CD8-positive, alpha-beta memory T cell (primary cell): ENCODE measurements at places on chromosomes 5 and 9.

DNA sequence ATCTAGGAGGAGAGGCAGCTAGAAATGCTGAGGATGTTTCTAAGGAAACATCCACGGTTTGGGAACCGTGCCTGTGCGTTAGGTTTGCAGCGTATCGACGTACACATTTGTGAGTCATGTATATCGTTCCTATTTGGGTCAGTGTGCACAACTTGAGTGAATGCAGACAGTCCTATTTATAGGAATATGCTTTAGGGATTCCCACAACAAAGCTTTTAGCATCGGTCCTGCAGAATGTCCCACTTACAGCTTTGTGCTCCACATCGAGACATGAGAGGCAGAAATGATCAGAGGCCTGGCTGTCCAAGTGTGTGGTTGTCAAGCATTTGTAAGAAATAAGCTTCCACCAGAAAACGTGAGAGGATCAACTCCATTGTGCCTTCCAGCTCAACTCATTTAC, 1282.7 kb upstream of the WWC1 start:
- DNase-seq = no peak

DNA sequence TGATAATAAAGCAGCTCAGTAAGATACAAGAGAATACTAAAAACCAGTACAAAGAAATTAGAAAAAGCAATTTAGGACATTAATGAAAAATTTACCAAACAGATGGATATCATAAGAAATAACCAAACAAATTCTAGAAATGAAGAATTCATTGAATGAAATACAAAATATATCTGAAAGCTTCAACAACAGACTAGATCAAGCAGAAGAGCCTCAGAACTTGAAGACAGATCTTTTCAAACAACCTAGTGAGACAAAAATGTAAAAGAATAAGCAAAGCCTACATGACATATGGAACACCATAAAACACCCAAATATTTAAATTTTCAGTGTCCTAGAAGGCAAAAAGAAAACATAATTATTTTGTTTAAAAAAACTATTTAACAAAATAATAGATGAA, 66.9 kb downstream of the SKIC3 start:
- DNase-seq = no peak

DNA sequence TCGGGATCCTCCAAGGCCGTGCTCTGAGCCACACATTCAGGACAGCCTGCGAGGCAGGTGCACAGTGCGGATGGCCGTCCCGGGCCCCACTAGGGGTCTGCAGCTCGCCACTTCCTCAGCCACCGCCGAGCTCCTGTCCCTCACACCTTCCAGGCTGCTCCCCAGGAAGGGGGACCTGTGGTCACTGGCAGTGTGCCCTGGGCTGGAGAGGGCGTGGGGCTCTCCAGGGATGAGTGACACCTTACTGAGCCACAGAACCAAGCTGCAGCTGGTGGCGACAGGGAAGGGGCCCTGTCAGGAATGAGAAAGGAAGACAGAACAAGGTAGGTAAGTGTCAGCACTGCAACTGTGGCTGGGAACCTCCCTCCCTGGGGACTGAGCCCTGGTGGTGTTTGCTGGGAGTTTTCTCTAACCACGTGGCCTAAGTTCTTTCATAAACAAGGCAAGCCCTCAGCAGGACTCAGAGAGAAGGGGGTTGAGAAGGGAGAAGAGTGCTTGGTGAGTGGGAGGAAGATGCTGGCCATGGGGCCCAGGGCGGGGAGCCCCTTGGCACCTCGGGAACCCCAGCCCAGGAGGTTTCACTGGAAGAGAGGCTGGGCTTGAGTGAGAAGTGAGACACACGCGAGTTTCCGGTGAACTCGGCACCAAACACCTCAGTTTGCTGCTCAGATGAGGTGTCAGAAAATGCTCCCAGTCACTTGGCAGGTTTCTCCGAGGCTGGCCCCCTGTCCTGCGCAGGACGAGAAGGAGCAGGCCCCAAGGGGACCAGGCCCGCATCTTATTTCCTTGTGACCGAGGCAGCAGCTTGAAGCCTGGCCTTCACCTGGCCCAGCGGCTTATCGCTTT, 5.2 kb downstream of the IL13 start:
- peak; percentile 38 for DNase-seq

DNA sequence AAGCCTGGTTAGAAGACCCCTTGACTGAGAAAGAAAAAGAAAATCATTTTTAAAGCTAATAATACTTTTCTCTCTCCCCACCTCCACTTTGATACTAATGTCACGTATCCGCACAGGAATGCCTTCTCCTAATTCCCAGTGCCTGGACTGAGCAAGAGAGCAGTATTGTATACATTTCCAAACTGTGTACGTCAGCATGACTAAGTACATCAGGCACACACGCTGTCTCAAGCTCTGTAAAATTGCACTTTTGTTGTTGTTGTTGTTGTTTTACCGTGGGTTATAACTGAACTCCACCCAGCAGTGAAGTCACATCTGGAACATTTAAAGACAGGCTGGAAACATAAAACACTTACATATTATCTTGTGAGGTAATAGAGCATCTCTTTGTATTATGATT, 407.6 kb downstream of the DNAH5 start:
- no peak for DNase-seq

DNA sequence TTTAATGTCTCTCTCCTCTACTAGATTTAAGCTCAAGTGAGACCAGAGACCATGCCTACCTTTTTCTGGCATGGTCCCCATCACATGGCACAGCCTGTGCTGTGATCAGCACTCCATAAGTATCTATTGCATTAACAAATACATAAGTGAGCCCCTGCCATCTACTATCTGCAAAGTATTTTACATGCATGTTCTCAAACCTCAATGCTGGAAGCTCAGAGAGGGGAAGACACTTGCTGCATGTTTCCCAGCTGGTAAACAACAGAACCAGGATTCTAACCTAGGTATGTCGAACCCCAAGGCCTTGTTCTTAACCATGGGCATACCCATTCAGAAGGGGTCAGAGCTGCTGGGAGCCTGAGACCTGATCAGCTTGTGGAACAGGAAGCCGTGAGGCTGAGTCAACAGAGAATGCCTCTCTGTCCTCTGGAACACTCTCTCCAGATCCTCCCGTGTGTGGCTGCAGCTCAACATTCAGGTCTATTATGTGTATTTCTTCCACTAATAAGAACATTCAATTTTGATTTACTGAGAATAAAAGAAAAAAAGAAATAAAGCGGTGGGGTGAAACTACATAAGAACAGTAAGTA, 232.5 kb upstream of the MSX2 start:
- DNase-seq = no peak

DNA sequence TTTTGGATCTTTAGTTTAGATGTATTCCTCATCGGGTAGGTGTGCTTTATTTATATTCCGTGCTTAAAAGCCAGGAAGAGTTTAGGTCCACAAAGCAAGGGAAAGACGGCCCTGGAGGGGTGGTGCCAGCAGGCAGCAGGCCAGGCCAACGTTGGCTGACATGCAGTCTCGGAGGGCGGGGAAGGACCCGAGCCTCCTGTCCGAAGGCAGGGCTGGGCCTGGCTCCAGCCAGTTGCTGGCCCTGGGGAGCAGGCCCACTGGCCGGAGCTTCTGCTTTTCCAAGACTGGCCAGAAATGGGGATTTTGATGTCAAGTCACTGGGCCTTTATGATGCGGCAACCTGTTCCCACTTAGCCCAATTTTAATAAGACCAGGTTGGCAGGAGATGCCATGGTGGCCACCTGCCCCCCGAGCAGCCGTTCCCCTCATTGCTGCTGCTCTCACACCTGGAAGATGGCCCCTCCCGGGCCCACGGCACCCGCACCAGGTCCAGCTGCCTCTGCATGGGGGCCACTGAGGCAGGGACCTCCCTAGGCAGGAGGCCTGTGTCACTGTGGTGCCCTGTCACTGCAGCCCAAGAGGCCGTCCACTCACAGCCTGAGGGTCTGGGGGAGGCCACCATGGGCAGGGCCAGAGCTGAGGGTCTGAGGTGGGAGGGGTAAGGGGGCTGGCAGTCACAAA, 23.2 kb downstream of the LPCAT1 start:
- DNase-seq = no peak

- no peak for DNase-seq
Observed at GRCh38 chr5:44887722-44888121, 79.0 kb downstream of the MRPS30 start.

GRCh38 chr5:111511174-111511830, 1.0 kb downstream of the STARD4 start:
- DNase-seq = no peak

DNA sequence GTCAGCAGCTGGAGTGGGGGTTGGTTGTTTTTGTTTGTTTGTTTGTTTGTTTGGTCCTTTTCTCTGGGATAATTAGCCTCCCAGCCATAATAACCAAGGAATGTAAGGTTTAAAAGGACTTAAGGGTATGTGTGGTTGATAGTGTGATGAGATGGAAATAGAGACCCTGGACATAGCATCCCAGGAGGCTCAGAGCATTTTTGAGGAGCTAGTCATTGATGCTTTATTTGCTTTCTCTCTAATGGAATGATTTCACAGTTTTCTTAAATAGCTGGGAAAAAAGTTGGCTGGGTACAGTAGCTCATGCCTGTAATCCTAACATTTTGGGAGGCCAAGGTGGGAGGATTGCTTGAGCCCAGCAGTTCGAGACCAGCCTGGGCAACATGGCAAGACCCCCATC, 45.1 kb downstream of the TTC1 start:
- no peak for DNase-seq

DNA sequence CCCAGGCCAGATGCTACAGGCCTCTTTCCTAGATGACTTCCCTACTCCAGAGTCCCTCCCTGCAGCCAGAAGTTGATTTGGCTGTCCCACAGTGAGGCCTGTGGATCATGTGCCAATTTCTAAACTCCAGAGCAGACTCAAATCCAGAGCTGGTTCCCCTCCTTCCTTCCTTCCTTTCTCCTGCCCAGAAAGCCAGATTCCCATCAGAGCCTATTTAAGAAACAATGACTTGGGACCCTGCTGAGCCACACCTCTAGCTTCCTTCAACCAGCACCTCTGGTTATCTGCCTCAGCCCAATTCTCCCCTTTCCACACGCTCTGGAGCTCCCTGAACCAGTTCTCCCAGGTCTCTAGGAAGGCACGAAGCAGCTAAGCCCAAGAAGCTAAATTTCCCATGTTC, 7.2 kb downstream of the FAM219A start:
- DNase-seq = no peak

DNA sequence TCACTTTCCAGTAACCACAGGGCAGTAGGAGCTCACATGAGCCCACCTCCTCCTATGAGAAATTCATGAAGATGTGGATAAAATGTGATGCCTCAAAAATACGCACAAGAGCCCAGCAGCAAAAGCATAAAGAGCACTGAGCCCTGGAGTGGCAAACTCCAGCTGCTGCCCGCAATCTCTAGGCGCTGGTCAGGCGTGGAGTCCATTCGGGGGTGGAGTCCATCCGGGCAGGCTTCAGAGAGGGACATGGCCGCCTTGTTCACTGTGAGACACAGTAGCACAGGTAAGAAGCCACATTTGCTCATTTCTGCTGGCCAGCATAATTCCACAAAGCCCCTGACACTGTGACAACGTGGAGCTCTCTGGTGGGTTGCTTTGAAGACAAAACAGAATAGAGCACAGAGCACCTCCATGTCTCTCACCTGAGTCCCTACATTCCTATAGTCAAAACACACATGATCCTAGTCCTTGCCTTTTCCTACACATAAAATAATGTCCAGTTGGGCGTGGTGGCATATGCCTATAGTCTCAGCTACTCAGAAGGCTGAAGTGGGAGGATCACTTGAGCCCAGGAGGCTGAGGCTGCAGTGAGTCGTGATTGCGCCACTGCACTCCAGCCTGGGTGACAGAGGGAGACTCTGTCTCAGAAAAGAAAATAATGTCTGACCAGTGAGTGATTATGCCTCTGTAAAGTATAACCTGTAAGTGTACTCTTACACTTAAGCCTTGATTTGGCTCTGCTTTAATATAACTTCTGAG, 365.2 kb downstream of the GADD45G start:
- DNase-seq = no peak

DNA sequence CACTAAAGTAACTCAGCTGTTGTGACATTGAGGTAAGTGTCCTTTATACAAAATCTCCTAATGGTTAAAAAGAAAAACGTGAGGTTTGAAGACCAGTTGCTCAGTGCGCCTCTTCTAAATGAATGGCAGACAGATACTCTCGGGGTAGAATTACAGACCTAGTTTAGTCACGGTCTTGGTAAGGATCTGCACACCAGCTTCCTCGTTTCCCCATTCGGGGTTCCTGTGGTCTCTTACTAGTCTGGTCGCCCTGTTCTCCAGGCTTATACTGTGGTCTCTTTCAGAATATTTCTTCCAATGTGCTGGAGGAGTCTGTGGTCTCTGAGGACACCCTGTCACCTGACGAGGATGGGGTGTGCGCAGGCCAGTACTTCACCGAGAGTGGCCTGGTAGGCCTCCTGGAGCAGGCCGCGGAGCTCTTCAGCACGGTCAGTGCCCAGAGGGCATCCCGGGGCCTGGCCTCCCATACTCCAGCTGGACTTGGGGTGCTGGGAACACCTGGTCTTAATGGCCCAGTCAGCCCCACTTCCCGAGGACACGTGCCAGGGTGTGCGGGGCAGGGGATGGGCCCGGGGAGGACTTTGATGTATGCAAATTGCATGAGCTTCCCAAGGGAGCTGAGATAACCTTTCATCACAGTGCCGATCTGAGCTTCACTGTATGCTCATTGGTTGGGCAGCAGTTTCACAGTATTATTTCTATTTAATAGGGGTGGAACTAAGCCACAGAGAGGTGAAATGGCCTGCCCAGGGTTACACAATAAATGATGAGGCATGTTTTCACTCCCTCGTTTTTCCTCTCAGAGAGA, 224.5 kb downstream of the DOCK8 start:
- DNase-seq = no peak

DNA sequence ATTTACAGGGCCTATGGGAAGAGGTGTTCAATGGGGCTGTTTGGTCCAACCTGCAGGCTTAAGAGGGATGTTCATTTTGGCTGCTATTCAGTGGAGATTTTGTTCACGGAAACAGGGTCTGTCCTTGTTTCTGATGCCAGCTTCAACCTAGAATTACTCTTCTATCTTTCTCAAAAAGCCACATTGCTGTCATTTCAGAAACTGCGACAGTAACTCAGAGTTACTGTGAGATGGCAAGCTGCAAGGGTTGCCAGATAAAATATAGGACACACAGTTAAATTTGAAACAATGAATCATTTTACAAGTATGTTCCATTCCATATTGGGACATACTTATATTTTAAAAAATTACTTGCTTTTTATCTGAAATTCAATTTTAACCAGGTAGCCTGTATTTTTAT, 128.0 kb downstream of the NPR3 start:
- no peak for DNase-seq

DNA sequence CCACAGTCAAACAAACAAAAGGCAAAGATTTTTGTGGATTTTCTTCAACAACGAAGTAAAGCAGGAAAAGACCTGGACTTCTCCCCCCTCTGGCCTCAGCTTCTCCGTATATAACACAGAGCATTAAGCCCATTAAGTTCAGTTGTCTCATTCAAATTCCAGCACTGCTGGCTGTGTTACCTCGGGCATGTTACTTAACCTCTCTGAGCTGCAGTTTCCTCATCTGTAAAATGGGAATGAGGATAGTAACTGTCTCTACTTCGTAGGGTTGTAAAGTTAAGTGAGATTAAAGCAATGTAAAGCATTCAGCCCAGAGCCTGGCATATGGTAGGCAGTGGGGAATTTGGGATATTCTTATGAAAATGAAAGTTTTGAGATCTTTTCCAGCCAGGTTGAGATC, 92.7 kb upstream of the SMIM23 start:
- no peak for DNase-seq
